Effector CD8-positive, alpha-beta T cell (primary cell): ENCODE measurements at places on chromosomes 3 and 15.

DNA sequence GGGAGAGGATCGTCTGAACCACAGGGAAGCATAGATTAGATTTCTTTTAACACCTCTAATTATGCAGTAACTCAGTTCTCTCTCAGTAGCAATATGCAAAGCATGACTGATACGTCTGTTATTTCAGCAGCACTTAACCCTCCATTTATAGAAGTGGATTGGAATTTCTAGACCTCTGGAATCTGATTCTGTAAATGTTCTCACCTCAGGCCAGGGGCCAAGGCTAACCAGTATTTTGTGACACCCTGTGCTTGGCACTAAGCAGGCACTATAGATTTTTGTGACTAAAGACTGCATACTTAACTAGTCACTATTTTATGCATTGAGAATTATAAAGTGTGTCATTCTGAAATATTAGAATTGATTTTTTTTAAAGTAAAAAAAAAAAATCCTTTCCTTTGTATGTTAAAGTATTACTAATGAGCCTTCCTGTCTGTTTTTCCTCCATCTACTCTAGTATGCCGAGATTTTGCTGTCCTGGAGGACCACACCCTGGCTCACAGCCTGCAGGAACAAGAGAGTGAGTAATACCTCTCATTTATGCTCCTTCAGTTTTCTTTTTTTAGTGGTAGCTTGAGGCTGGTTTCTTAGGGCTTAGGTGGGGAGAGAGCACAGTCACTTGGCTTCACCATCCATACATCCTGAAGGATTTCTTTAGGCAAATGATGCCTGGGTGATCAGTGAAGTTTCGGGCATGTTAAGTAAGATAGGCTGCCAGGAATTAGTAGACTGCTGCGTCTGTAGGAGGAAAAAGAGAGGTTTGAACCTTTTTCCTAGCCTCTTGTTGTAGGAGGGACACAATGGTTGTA is 26.5 kb upstream of the UTS2B start:
- DNase-seq = no peak

GRCh38 chr3:118501152-118501551 is 533.5 kb downstream of the IGSF11 start:
- no peak for DNase-seq

GRCh38 chr3:7038394-7038793 is 177.5 kb downstream of the GRM7 start:
- no peak for DNase-seq

- DNase-seq = no peak
Observed at GRCh38 chr3:144770915-144771351, 799.3 kb downstream of the DIPK2A start.

DNA sequence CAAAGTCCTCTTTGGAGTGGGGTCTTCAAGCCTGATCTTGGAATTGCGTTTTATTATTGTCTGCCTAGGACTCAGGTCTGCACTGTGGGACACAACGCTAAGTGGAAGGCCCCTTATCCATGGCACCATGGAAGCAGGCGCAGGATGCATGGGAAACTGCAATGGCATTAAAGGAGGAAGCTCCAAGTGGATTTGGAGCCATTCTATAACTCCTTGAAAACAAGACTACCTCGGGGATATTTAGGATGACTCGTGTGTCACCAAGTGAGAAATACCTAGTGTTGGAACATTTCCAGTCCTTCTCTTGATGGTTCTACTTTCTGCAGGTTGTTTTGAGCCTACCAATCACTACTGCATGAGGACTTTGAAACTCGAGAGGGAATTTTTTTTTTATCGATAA is 126.6 kb upstream of the ZBED2 start:
- DNase-seq = no peak

DNA sequence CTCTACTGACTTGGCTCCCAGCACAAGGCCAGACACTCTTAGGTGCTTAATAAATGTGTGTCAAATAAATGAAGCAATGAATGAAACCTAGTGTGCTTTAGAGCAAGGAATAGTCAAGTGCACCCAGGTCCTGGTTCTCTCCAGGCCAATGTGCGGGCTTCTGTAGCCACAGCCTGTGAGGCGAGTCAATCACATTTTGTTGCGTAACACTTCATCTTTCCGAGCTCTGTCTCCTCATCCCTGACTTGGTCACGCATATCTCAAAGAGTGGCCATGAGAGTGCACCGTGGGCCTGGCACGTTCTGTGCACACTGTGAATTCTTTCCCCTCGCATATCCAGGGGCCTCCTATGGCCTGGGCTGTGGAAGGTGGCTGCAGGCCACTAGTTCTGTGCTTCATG is 11.4 kb upstream of the SH3GL3 start:
- DNase-seq = no peak

DNA sequence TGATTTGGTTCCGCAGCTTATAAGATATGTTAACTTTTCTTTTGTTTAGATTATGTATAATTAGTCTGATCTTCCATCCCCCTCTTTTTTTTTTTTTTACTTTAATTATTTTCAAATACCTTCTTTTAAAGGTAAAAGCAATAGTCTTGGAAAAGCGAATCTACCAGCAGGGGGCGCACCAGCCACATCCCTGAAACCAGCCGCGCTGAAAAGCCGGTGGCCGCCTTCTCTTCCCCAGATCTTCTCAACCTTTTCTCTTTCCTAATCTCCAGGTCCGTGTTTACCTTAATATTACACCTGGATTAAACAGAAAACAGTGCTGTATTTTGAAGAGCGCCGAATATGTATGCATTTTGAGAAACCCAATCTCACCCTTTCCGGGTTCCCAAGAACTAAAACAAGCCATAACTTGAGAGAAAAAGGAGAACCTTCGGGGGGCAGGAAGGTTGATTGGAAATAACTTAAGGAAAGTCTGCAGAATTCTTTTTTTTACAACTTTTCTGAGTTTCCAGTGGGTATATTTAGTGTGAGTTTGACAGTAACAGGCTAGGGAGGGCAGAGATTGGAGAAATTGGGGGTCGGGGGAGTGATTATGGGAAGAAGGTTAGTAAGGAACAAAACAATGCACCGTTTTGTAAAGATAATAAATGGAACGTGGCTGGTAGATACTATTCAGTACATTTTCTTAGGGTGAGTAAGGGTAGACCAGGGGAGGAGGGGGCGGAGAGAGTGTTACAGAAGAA is 2.0 kb upstream of the SOX2 start:
- DNase-seq = peak; percentile 24

- DNase-seq = no peak
Observed at GRCh38 chr3:41159588-41160189, 39.6 kb upstream of the CTNNB1 start.

- no peak for DNase-seq
Observed at GRCh38 chr3:37417297-37418082, 243.1 kb upstream of the LRRFIP2 start.

- no peak for DNase-seq
Observed at GRCh38 chr15:101675015-101675414, 22.8 kb upstream of the TM2D3 start.

DNA sequence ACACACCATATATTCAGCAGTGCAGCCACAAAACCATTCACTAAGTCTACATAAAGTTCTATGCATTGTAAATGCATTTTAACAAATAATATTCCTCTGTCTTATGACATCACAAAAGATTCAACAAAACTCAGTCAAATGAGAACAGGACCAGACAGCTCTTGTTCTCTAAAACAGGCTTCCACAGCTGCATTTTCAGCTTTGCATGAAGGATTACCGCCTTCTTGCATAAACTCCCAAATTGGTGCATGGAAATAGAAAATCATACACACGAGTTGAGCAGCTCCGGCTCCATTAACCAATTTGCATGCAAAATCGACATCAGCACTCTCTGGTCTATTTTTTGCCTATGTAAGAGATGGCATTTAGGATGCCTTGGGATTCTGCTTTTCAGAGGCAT is 66.4 kb downstream of the RFTN1 start:
- DNase-seq = no peak

- DNase-seq = no peak
Observed at GRCh38 chr15:51841406-51842040, 12.1 kb downstream of the TMOD3 start.

- DNase-seq = no peak
Observed at GRCh38 chr15:93759629-93760028, 471.7 kb upstream of the MCTP2 start.

- no peak for DNase-seq
Observed at GRCh38 chr15:56984681-56985481, 66.4 kb downstream of the TCF12 start.

DNA sequence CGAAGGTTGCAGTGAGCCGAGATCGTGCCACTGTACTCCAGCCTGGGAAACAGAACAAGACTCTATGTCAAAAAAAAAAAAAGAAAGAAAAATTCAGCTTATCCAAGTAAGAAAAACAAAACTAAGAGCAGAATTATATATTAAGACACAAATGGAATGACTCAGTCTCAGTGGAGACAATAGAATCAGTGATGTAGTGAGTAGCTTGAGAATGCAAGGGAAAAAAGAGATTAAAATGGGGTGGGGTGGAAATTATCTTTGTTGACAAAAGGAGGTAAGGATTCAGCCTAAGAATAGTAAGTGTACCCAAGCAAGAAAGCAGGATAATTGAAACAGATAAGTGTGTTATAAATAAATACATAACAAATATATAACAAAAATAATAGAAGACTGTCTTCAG is 70.7 kb downstream of the BLM start:
- no peak for DNase-seq

- DNase-seq = no peak
Observed at GRCh38 chr3:167972502-167972901, 123.2 kb downstream of the GOLIM4 start.
